ENCODE measurements at places on chromosomes 12 and 14.

GRCh38 chr12:74689071-74689655 lies 151.5 kb downstream of the ATXN7L3B start:
- DNase-seq, result peak; percentile 10

- DNase-seq, result no peak
Observed at GRCh38 chr14:51933191-51933590, 56.2 kb upstream of the RTRAF start.

- no peak for DNase-seq
Observed at GRCh38 chr14:101029668-101030290, 126.3 kb upstream of the RTL1 start.

DNA sequence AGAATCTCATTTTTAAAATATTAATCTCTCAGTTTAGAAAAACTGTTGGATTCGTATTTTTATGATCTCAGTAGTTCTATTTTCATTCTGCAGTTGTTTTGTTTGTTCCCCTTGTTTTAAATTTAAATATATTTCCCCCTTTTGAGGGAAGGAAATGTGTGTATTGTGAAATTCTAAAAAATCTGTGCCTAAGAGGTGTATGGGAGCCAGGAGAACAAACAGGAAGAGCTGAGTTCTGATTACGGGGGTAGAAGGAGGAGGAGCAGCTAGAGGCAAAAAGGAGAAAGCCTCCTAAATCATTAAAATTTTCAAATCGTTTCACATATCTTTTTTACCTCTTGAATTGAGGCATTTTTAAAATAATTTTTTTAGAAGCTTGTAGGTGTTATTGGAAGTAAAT lies 2.3 kb downstream of the RDH12 start:
- DNase-seq, result no peak

- DNase-seq, result no peak
Observed at GRCh38 chr12:81143057-81143456, 65.2 kb downstream of the ACSS3 start.

Data from right kidney (tissue), 9 donors.